NCI-H1417 (cell line): ENCODE measurements at places on chromosomes 1 and 21.

DNA sequence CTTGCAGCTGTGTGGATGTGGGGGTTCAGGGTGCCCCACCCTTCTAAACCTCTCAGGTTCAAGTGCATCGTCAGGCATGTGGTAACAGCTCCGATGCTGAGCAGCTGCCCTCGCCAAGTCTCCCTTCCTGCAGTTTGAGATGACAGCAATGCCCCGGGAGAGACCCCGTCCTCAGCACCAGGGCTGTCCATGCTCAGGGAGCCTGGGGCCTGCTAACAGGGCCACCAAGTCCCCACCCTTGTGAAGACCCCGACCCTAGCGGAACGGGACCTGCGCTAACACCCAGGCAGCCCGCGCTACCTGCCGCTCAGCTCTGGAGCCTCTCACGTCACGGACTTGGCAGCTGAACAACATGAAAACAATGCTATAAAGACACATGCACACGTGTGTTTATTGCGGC is 159.2 kb upstream of the C1orf174 start:
- DNase-seq, result no peak

DNA sequence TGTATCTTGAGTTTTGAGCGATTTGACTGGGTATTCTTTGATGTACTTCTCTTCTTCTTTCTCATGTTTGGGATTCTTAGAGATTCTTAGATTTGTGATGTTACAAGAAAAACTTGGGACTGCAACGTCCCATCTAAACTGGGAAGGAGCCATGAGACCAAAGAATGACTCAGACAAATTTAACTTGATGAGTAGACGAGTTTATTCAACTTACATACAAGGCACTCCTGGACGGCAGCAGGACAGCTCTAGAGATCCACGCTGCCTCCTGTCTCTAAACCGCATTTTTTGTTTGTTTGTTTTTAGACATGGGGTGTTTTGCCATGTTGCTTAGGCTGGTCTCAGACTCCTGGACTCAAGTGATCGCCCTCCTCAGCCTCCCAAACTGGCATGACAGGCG is 137.1 kb downstream of the PIK3R3 start:
- no peak for DNase-seq

GRCh38 chr1:5682626-5683225 is 309.5 kb downstream of the NPHP4 start:
- no peak for DNase-seq

DNA sequence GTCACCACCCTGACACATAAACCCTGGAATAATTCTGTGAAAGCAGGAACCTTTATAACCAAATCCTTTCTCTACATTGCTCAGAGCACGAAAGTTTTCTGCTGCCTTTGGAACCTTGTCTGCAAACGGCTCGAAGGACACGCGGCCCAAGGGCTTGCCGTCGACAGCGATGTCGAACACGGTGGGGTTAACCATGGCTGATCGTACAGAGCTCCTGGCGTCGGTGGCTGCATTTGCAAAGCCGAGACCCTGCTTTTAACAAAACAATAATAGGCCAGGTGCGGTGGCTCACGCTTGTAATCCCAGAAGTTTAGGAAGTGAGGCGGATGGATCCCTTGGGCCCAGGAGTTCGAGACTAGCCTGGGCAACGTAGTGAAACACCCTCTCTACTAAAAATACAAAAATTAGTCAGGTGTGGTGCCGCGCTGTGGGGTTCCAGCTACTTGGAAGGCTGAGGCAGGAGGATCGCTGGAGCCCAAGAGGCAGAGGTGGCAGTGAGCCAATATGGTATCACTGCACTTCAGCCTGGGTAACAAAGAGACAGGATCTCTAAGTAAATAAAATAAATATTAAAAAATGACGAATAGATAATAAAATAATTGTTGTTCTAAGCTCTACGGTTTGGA is 2.2 kb upstream of the EIF2B3 start:
- no peak for DNase-seq

DNA sequence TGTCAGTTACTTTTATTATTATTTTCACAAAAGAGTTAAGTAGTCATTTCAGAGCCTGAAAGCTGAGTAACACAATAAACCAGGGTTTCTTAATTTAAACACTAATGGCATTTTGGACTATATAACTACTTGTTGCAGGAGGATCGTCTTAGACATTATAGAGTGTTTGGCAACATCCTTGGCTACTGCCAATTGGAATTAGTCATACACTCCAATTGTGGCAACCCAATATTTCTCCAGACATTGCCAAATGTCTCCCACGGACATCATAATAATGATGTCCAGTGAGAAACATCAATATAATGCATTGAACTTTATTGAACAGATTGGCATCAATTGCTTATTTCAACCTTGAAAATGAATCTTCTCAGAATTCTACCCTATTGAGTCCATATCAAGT is 441.9 kb upstream of the ADGRL4 start:
- DNase-seq, result no peak

- DNase-seq, result no peak
Measured at GRCh38 chr1:228150120-228150460, 360 bp downstream of the GJC2 start.

GRCh38 chr21:45861156-45861870 is 120.3 kb upstream of the COL6A1 start:
- DNase-seq, result no peak

- DNase-seq, result no peak
Measured at GRCh38 chr1:187283984-187284383, 455.2 kb downstream of the PLA2G4A start.

DNA sequence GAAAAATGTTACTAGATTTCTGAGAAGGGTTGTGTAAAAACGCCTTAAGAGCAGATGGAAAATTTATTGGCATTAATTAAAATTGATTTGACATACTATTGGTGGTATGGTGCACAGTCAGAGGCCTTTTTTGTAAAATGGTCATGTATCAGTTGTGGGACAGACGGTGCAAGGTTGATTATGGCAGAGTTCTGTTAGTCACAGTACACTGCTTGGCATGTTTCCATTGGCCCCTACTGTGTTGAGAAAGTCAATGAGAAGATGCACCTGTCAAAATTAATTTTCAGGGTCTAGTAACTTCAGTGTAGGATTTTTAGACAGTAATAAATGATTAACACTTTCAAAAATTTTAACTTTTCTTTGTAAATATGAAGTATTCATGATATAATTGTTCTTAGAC is 4.4 kb downstream of the B3GALT2 start:
- no peak for DNase-seq

DNA sequence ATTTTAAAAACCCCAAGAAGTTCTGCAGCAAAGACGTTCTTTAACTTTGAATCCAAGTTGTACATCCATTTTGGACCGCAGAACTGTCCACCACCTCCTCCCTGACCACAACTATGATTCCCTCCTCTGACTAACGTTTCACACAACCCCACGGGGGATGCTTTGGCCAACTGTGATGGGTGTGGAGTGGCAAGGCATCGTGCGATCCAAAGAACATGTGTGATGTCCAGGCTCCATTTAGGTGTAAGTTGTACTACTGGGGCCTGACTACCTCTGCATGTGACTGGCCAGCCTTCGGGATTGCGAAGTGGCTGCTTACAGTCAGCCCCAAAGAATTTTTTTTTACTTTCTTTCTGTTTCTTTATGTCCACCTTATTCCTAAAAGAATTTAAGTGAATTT is 6.7 kb downstream of the KCNJ15 start:
- DNase-seq, result no peak

DNA sequence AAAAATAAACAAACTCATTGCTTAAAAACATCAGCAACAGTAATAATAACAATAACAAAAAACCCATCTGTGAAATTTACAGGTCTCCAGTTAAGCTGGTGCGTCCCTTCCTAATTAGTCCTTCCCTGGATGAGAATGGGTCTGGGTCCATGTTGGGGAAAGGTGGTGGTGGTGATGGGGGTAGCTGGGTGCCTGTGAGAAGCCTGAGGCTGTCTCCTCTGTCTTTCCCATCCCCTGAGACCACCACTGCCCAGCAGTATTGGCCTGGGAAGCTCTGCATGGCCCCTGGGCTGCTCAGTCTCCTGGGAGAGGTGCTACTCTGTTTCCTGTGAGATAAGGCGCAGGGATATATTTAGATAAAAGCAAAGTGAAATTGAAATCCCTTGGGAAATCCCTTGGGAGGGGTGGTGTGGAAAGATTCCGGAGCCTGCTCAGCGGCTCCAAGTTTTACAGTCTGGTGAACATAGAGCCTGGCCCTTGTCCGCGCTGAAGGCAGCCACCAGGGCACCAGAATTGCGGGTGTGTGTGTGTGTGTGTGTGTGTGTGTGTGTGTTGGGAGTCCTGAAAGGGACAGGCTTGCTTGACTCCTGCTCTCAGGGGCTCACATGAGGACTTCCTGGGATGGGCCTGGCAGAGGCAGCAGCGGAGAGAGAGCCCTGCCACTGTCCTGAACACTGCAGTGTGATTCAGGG is 150.2 kb downstream of the FOXD2 start:
- DNase-seq, result no peak
